Activated naive CD8-positive, alpha-beta T cell treated with anti-CD3 and anti-CD28 coated beads for 36 hours (primary cell): ENCODE measurements at places on chromosomes 7 and 10.

- DNase-seq, result no peak
Observed at GRCh38 chr7:99112097-99112496, 31.8 kb downstream of the SMURF1 start.

DNA sequence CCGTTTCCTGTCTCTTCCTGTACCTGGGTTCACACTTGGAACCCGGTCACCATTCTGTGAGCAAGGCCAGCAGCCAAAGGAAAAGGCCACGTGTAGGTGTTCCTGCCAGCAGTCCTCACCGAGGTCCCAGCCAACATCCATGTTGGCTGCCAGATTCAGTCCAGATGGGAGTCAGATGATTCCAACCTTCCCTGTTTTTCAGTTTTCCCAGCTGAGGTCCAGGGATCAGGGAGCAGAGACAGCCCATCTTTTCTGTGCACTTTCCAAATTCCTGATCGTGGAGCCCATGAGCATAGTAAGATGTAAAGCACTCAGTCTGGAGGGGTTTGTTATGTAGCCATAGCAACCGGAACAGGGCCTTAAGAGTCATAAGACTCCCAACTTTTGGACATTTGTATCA lies 3.9 kb upstream of the PVRIG start:
- no peak for DNase-seq

GRCh38 chr7:106562711-106563366 lies 98.1 kb downstream of the CCDC71L start:
- DNase-seq, result no peak

- DNase-seq, result no peak
Observed at GRCh38 chr10:48818081-48818480, 121.6 kb downstream of the LRRC18 start.
